Right lobe of liver (tissue), 6 donors: ENCODE measurements at places on chromosomes 2 and 18.

GRCh38 chr18:39842366-39842914, 2112.6 kb upstream of the PIK3C3 start:
- DNase-seq, result no peak

DNA sequence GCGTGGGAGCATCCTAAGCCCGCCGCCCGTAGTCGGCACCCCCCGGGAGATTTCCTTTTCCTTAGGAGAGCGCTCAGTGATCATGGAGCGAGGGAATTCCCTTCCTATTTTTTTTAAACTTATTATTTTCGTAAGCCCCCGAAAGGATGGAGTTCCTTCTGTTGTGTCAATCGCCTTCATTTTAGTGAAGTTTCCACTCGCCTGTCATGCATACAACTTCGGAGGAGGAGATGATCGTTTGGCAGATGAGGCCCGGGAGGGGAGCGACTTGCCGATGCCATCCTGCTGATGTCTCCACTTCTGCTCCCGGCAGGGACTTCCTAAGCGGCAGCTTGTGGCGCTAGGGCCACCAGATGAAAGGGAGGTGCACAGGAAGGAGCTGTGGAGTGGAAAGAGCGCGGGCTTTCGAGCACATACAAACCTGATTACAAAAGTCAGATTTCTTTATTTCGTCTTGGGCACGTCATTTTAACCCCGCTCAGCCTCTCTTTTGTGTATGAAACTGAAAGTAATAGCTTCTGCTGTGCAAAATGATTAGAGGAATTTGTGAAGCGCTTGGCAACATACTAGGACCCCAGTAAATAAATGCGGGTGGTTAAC, at the start of gene ADGRF3:
ADGRF3 (minus strand) TSS at position 336 of the 600 bp plus-strand sequence. CDS start 555 bp downstream, outside the sequence.
- DNase-seq, result peak; percentile 78

DNA sequence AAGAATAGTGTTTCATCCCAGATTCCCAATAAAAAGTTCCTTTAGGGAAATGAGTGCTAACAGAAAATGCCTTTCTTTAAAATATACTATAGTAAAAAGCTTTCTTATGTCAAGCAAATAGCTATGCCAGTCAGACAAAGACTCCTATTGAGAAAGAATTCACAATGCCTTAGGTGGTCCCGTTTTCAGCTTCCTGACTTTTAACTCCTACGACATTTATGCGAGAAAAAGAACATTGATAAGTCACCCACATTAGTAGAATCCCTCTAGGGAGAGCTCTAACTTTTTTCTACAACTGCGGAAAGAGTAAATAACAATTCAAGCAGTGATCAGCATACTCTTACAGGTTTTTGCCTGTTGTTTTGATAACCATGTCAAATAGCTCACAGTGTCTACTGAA, 750.8 kb upstream of the ACVR2A start:
- no peak for DNase-seq

GRCh38 chr2:102141011-102141943, 1.3 kb upstream of the IL1R1 start:
- DNase-seq, result no peak
